ENCODE measurements at places on chromosomes 2 and 18. TPM values are rescaled to one million over a fixed set of nuclear protein-coding genes. Genes with fewer than 3 reads are reported as not detected.

DNA sequence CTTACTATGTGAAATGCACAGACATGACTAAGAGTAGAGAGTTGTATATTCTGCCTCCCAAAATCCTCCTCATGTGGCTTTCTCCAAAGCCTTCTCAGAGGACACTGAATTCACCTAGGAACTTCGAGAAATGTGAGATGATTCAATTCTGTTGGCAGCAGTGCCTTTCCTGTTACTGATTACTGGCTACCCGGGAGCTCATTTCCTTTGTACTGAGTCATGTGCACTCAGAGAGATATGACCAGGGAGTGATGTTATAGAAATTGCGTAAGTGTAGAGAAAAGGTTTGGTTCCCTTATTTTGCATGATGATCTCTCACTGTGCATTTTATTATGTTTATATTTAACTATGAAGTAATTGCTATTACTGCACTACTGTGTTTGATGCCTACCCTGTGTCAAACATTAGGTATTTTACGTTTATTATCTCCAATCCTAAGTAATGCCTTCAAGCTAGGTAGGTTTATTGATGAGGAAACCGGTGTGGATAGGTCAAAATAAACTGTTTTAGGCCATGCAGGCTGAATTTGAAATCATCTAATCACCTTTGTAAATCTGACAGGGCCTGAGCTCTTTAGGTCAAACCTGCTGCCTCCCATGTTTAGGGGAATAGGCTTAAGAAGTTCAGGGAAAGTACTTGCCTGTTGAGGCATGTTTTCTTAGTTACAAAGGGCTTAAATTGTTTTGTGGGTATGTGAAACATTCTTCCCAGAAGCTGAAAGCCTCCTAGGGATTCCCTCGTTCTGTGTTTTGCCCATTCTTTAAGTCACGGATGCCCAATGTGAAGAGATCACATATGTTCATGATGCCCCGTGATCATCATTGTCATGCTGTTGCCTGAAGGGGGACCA lies 86.8 kb downstream of the FMNL2 start:
- DNase-seq, result no peak

DNA sequence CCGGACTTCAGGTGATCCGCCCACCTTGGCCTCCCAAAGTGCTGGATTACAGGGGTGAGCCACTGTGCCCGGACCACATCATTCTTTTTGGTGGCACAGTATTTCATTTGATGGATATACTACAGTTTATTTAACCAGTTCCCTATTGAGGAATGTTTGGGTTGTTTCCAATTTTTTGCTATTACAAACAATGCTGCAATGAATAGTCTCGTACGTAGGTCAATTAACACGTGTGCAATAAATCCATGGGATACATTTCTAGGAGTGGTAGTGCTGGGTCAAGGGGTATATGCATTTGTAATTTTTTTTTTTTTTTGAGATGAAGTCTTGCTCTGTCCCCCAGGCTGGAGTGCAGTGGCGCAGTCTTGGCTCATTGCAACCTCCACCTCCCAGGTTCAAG lies 28.4 kb upstream of the XPO1 start:
- no peak for DNase-seq

DNA sequence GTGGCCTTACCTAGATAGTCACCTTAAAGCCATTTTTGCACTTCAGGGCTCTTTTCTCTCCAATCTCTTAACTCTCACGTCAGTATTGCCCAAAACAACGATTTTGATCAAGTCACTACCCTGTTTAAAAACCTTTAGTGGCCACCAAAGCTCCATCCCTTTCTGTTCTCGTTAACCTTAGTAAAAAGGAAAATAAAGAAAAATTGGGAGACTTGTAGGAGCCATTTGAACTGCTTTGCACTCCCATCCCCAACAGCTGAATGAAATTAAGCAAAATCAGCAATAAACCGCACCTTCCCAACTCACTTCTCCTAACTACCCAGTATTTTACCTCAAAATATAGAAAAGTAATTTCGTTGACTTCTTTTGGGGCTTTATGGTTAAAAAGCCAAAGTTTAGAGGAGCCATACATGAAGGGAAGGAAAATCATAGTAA lies 686 bp upstream of the ARL5A start:
- DNase-seq, result no peak

The GRP gene
- not detected for total RNA-seq

DNA sequence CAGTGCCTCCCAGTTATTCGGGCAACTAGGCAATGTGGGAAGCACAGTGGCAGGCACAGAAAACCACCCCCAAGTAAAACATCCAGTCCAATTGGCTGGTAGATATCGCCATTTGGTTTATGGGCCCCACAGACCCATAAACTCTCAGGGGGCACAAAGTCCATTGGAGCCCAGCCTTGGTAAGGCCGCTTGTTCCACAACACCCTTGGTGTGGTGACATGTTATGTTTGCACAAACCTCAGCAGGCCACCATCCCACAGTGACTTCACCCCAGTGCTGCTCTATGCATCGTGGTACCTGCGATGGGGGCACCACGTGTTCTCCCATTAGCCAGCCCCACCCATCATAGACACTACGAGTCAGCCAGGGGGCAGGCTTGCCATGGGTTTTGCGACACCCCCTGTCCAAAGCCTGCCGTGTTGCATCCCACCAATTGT lies 18.5 kb downstream of the PHOSPHO2 start:
- DNase-seq, result no peak

GRCh38 chr2:159891917-159892730 lies 94.1 kb upstream of the CD302 start:
- no peak for DNase-seq

DNA sequence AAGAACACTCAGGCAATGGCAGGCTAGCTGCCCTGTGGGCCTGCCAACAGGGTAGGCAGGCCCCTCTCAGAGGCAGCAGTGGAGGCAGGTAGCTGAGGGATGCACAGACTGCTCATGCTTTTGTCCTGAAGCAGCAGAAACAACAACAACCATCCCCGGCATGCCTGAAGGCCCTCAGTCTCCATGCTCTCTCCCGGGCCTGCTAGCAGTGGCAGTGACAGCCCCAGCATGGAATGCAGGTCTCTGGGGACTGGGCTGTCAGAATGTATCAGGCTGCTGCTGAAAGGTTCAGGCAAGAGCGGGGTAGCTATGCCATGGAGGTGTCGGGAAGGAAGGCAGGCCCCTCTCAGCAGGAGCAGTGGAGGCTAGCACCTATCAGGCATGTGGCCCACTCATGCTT lies 209.8 kb downstream of the KCNJ3 start:
- DNase-seq, result no peak

DNA sequence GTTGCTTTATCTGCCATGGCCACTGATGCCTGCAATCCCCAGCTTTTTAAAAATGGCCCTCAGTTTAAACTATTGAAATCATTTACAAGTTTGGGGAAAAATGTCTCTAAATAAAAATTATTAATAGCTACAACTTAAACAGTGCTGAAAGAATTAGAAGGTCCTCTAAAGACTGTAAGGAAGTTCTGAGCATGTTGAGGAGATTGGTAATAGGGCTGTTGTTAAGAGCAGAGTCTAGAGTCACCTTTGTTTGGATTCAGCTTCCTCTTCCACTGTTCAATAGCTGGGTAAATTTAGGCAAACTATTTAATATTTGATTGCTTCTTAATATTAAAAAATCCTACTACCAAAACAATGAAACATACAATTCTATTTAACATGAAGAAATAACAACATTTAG lies 1127.1 kb upstream of the DDX18 start:
- no peak for DNase-seq

DNA sequence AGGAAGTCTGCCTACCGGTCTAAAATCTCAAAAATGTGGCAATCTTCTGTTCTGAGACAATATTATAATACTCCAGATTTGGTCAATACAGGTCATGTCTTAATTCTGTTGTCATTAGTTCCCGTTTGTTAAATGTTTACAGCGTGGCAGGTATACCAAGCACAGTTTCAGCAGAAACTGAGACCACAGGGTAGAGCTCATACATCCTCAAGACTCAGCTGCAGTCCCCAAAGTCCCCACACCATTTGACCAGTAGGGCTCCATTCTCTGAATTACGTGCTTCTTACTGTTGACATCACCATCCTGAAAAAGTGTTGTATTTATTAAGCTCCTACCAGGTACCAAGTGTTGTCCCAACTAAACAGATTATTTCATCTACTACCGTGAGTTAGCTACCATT lies 157.1 kb downstream of the MC4R start:
- DNase-seq, result no peak

DNA sequence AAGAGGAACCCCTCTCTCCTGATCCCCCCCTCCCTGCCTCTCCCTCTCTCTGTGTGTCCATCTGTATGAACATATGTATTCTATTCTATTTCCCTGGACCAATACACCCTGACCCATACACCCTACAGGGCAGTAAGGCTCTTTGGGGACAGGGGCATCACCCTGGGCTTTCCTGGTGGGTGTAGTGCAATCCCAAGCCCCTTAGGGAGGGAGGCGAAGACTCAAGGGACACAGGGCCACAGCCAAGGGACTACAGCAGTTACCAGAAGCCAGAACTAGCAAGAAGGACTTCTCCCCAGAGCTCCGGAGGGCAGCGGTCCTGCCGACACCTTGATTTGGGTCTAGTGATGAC lies 214.2 kb upstream of the RAB6C start:
- no peak for DNase-seq

- DNase-seq, result no peak
These were observed 31.3 kb downstream of the COLEC12 start for GRCh38 chr18:468955-469790.

DNA sequence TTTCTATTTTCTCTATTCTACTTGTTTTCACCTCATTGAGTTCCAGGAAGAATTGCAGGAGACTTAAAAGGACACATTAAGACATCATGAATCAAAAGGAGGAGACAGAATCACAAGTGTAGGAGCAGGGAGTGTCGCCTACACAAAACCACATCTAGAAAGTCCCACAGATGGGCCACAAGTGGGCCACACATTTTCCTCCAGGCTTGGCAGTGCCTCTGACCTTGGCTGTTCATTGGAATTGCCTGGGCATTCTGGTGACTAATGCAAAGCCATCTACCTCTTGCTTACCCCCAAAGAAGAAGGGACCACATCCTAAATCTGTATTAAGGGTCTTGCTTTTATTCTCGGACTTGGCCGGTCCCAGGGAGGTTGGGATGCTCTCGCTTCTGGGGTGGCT lies 103.6 kb downstream of the KLHL29 start:
- no peak for DNase-seq

- DNase-seq, result no peak
These were observed 324.2 kb upstream of the RGPD4 start for GRCh38 chr2:107502539-107502938.

The CXCR2 gene
- 0.31 TPM for total RNA-seq
